CD8-positive, alpha-beta memory T cell (primary cell): ENCODE measurements at places on chromosomes 6 and 20. TPM values are rescaled to one million over a fixed set of nuclear protein-coding genes. Genes with fewer than 3 reads are reported as not detected.

The MRPS10 gene
- total RNA-seq = 51.8 TPM

The TTK gene
- total RNA-seq = 19.4 TPM

The SRMS gene
- total RNA-seq = not detected

The CCDC170 gene
- not detected for total RNA-seq

The DNAH8 gene
- total RNA-seq = 0.11 TPM

The FAXC gene
- total RNA-seq = not detected

The PLCB4 gene
- not detected for total RNA-seq

The BTNL2 gene
- total RNA-seq = not detected

The GLP1R gene
- total RNA-seq = not detected

The TOX2 gene
- total RNA-seq = 0.35 TPM

The MLN gene
- not detected for total RNA-seq

The PTPRT gene
- total RNA-seq = not detected
